ENCODE measurements at places on chromosomes 7 and 10. TPM values are rescaled to one million over a fixed set of nuclear protein-coding genes. Genes with fewer than 3 reads are reported as not detected.
A peak's percentile ranks its signal among the peaks of the same experiment; 100 is the strongest.

- no peak for DNase-seq
- H3K36me3 ChIP-seq = no peaks in the 10 kb centered on the region
- H3K27me3 ChIP-seq = no peaks in the 10 kb centered on the region
- no peak overlapping the region for H3K27ac ChIP-seq
- H3K4me3 ChIP-seq = no peak overlapping the region
- H3K4me1 ChIP-seq = peaks cover 41% of the 10 kb centered on the region
These were observed 43.8 kb downstream of the SHOC2 start for GRCh38 chr10:110963162-110963561.

- H3K36me3 ChIP-seq = no peaks in the 10 kb centered on the region
- H3K4me3 ChIP-seq = no peak overlapping the region
- no peak for DNase-seq
- no peak overlapping the region for H3K27ac ChIP-seq
These were observed 227.3 kb upstream of the TCF7L2 start for GRCh38 chr10:112722758-112723157.

SLC18A2 gene
- total RNA-seq = 1.6 TPM

DNA sequence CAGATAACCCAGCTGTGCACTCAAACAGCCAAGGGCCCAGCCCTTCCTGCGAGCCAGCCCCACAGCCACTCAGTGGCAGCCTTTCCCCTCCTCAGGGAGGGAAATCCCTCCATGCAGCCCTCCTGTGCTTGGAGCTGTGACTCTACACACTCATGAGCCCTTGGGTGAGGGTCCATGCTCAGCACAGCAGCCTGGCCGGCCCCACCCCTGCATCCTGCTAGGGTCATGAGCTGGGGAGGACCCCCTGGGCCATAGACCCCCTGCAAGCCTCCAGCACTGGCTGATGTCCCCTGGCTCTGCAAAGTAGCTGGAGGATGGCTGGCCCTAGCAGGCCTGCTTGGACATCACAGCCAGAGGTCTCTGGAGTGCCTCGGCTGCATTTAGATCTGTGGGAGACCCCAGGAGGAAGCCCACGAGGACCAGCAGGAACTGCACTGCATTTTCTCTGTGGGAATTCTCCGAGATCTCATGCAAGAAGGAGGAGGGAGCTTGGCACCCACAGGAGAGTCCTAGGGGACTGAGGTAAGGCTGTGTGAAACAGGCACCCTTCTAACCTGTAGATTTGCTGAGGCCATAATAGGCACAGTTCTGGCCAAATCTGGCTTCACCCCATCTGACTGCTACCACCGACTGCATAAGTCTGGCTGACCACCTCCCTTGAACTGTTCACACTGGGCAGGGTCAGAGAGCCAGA lies 17.4 kb downstream of the TMEM273 start:
- no peaks in the 10 kb centered on the region for H3K27me3 ChIP-seq
- H3K4me3 ChIP-seq = no peak overlapping the region
- no peak overlapping the region for H3K27ac ChIP-seq
- no peaks in the 10 kb centered on the region for H3K4me1 ChIP-seq
- no peaks in the 10 kb centered on the region for H3K36me3 ChIP-seq

GRCh38 chr7:82699773-82700186 lies 256.2 kb upstream of the CACNA2D1 start:
- H3K27me3 ChIP-seq = no peaks in the 10 kb centered on the region
- H3K36me3 ChIP-seq = no peaks in the 10 kb centered on the region
- DNase-seq = no peak
- no peak overlapping the region for H3K27ac ChIP-seq
- H3K4me3 ChIP-seq = no peak overlapping the region

GRCh38 chr10:70589762-70590654 lies 12.5 kb downstream of the PRF1 start:
- no peaks in the 10 kb centered on the region for H3K4me1 ChIP-seq
- no peaks in the 10 kb centered on the region for H3K27me3 ChIP-seq
- no peak overlapping the region for H3K4me3 ChIP-seq
- H3K36me3 ChIP-seq = no peaks in the 10 kb centered on the region
- no peak for DNase-seq

DNA sequence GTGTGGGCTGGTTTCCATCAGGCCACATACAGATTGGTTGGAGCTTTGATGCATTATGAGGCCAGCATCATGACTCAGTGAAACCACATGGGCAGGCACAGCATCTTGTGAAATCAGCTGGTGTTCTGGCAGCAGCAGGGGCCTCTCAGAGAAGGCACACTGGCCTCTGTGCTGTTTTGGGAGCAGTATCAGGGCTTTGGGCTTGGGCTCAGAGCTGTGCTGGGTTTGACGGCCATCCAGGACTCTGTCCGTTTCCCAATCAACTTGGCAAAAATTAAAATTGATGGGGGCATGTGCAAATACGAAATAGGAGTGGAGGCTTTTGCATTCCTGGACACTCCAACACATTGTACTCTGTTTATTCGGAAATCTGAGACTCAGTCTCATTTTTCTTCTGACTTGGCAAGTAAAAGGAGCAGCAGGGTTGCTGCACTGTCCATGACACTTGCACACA lies 190.9 kb downstream of the BMPER start:
- H3K4me1 ChIP-seq = no peaks in the 10 kb centered on the region
- no peak overlapping the region for H3K27ac ChIP-seq
- no peaks in the 10 kb centered on the region for H3K36me3 ChIP-seq
- H3K27me3 ChIP-seq = no peaks in the 10 kb centered on the region
- DNase-seq = peak; percentile 15
- no peak overlapping the region for H3K4me3 ChIP-seq

DNA sequence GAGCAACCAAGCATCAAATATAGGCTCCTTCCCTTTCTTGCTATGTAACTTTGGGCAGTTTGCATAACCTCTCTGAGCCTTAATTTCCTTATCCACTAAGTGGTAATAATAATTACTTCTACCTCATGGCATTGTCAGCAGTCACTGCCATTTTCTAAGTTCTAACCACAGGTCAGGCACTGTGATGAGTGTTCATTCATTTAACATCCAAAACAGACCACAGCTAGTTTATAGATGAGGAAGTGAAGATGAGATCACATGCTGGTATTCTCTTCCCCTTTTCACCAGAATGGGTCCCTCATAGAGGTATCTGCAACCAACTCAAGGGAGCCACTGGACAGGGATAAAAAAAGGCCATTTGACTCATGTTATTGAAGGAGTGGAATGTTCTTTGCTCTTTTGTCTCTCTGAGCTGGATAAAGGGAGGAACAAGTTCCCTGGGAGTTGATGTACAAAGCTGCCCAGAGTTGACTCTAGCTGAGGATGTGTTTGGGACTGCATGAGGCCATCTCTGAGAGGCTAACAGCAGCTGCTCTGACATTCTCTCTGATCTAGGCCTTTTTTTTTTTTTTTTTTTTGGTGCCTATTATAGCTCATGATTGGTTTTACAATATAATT lies 65.0 kb downstream of the DNAJC12 start:
- no peak for DNase-seq
- no peak overlapping the region for H3K27ac ChIP-seq
- H3K4me3 ChIP-seq = no peak overlapping the region
- H3K36me3 ChIP-seq = no peaks in the 10 kb centered on the region
- no peaks in the 10 kb centered on the region for H3K4me1 ChIP-seq

DNA sequence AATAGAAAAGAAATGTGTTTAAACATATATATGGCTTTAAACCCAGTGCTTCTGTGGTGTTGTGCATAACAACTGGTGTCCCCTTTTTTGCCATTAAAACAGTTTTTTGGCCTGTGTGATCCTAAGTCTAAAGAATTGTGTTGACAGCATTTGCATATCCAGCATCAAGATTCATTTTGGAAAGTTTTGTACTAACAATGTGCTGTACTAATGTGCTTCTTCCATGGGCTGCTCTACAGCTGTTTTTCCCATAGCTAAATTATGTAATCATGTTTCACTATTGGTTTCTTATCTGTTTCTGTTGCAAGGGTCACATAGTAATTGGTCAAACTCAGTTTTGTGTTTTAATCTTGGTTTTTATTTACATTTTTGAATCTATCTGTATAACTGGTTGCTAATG lies 5.5 kb downstream of the CNNM2 start:
- H3K27ac ChIP-seq = no peak overlapping the region
- no peaks in the 10 kb centered on the region for H3K27me3 ChIP-seq
- peaks cover 1% of the 10 kb centered on the region for H3K36me3 ChIP-seq
- no peak for DNase-seq
- no peak overlapping the region for H3K4me3 ChIP-seq

- H3K27ac ChIP-seq = no peak overlapping the region
- H3K4me3 ChIP-seq = no peak overlapping the region
- DNase-seq = no peak
- H3K36me3 ChIP-seq = peaks cover 4% of the 10 kb centered on the region
- peaks cover 45% of the 10 kb centered on the region for H3K4me1 ChIP-seq
These were observed 251.4 kb upstream of the KLF14 start for GRCh38 chr7:130985361-130985760.

DNA sequence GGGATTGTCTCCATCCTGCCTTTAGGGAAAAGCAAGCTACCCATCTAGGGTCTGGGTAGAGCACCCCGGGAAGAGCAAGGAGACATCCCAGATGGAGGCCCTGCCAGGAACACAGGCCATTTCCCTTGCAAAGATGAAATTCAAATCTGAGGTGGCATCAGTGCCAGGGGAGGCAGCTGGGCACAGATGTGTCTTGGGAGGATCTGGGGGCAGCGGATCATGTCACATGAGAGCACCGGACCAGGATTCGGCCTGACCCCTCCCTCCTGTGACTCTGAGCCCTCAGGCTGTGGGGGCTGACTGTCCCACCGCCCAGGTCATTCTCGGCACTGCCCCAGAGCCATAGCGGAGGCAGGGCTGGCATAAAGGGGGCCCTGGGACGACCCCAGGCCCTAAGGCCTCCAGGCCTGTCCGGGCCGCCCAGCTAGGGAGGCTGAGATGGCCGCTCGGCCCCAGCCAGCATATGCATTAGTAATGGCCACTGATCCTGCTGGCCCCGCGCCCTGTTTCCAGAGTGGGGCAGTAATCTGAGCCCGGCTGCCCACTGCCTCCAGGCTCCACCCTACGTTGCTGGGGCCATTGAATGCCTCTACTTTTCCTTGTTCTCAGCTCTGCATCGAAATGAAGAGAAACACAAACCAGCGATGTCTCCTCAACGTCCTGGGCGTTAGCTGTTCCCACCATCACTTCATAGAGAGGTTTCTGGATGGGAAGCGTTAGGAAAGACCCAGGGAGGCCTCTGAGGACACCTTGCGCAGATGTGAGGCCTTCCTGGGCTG lies 148.5 kb downstream of the UBE2H start:
- no peaks in the 10 kb centered on the region for H3K36me3 ChIP-seq
- H3K4me3 ChIP-seq = no peak overlapping the region
- no peak overlapping the region for H3K27ac ChIP-seq
- DNase-seq = no peak
- H3K27me3 ChIP-seq = no peaks in the 10 kb centered on the region

GRCh38 chr7:143849785-143850479 lies 52.0 kb downstream of the TCAF1 start:
- H3K4me3 ChIP-seq = no peak overlapping the region
- H3K4me1 ChIP-seq = no peaks in the 10 kb centered on the region
- no peaks in the 10 kb centered on the region for H3K36me3 ChIP-seq
- DNase-seq = no peak
- H3K27me3 ChIP-seq = no peaks in the 10 kb centered on the region
- H3K27ac ChIP-seq = no peak overlapping the region

GRCh38 chr7:121994625-121995410 lies 121.9 kb downstream of the PTPRZ1 start:
- no peak overlapping the region for H3K4me3 ChIP-seq
- H3K4me1 ChIP-seq = peaks cover 5% of the 10 kb centered on the region

- DNase-seq = peak; percentile 64
- H3K36me3 ChIP-seq = no peaks in the 10 kb centered on the region
- H3K4me3 ChIP-seq = no peak overlapping the region
These were observed 33.8 kb upstream of the RBM20 start for GRCh38 chr10:110610308-110610774.

KCNMA1 gene
- 9.3 TPM for total RNA-seq

GRCh38 chr7:107166736-107167426 lies 1.9 kb upstream of the HBP1 start:
- peaks cover 17% of the 10 kb centered on the region for H3K4me1 ChIP-seq
- no peak overlapping the region for H3K4me3 ChIP-seq
- H3K27ac ChIP-seq = peak overlapping the region; percentile 95

DNA sequence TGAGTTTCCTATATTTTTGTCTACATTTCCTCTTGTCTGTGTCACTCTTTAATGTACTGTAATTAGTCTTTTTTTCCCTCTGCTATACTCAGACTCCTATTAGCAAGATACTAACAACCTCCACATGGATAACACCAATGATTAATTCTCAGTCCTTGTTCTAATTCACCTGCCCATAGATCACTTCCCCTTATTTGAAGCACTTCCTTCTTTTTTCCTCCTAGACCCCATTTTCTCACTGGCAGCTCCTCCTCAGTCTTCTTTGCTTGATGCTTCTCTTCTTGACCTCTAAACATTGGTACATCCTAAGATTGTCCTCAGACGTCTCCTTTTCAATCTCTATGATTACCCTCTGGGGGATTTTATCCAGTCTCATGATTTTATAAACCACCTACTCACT lies 98.2 kb upstream of the IMMP2L start:
- no peaks in the 10 kb centered on the region for H3K27me3 ChIP-seq
- no peak overlapping the region for H3K27ac ChIP-seq
- H3K4me3 ChIP-seq = no peak overlapping the region
- no peaks in the 10 kb centered on the region for H3K36me3 ChIP-seq
- no peaks in the 10 kb centered on the region for H3K4me1 ChIP-seq

DNA sequence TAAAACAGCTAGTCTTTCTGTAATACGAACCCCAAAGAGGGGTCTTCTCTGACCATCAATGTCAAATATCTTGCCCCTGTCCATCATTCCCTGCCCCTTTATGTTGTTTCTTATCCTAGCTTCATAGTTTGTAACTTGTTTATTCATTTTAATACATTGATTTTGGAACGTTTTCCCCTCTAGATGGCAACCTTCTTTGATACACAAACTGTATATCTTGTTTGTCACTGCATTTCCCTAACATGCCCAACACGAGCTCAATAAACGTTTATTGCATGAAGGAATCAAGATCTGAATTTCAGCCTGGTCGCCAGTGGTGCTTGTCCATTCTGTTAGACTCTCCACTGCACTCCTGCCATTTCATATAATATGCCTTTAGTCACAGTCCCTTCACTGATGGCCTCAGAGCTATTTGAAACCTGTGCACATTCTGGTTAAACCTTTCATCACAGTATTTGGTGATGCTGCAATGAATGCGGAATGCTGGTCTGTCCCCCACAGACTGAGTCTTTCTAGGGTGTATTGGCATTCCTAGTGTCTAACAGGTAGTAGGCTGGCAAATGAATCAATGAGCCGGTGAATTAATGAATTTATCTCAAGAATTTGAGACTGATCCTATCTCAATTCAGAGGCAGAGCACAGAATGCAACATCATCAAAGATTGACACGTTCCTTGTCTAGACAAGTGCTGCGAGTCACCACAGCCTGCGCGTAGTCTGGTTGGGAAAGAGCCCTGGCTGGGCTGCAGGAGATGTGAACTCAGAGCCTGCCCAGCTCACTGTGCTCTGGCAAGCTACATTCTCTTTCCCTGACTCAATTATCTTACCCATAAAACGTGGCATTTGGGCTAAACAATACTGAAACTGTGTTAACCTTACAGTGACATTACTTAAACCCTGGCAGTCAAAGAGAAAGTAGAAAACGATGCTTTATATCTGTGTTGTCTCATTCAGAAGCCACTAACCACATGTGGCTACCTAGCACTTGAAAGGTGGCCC lies 55.2 kb upstream of the FRMD4A start:
- no peaks in the 10 kb centered on the region for H3K27me3 ChIP-seq
- no peak for DNase-seq
